NCI-H2081 (cell line): ENCODE measurements at places on chromosomes 12 and 14.

GRCh38 chr12:11085419-11085818 is 6.7 kb downstream of the TAS2R43 start:
- no peak for DNase-seq

DNA sequence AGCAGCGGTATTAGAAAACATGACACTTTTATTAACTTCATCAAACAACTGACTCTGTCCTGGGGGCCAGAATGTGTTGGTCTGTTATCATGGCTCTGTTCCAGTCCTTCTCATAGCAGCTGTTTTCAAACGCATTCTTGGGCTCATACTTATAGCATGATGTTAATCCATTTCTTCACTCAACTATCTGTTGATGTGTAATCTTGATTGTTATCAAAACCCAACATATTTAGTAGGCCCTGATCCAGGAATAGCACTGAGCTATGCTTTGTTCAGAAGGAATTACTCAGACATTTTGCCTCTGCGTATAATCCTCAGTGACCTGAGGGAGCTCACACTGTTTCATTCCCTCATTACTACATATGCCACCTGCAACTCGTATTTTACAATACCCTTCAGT is 315.9 kb downstream of the BMP4 start:
- DNase-seq, result no peak

DNA sequence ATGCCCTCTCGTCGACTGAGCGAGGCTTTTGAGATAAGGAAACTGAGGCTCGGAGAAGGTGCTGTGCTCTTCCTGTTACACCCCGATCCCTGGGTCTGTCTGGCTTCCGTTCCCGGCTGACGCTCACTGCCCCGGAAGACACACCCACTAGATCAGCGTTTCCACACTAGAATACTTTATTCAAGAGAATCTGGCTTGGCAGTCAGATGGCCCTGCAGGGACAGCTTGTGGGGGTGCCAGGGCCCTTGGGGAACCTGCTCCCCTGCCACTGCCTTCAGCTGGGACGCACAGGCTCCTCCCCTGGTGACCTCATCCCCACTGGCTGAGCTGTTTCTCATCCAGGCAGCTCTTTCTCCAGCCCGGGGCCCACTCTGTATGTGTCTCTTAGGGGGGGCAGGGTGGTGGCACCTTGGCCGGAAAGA is 13.7 kb downstream of the PGF start:
- no peak for DNase-seq

DNA sequence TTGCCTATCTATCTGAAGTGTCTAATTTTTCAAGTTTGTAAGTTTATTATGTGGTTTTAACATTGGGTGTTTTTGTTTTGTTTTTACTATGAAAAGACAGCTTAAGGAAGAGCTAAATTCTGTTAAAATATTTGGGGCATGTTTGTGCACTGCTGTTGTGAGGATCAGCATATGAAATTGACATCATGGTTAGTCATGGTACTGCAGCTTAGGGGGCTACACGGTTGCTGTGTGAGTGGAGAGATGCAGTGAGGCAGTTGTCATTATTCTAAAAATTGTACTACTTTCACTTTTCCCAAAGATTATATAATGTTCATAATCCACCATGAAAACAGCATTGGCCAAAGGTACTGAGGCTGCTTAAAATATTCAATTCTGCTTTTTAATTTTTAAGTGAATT is 49.0 kb downstream of the ZC3H14 start:
- DNase-seq, result no peak

DNA sequence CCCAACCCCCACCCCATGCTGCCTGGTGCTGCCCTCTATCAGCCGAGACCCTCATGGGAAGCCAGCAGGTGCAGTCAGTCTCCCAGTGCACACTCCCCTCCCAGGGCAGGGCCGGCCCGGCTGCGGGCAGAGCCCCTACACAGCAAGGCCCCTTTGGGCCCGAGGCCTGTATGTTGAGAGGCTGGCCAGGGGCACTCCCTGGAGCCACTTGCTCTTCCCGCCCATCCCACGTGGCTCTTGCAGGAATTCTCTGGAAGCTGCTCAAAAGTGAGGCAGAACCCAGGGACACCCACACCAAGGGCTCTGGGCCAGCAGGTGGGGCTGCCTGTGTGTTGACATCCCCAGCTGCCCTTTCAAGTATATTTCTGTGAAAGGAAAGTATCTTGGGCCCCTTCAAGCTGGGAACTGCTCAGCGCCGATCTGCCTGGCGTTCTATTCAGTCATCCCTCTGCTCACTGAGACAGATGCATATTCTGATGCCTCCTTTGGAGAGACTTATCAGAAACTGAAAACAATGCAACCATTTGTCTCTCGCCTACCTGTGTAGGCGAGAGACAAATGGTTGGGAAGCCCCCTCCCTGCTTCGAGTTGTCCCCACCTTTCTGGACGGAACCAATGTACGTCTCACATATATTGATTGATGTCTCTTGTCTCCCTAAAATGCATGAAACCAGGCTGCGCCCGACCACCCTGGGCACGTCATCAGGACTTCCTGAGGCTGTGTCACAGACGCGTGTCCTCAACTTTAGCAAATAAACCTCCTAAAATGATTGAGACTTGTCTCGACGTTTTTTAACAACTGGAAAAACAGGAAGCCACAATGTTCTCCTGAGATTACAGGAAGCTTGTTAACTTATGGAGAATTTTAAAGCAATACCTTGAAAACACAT is 6.0 kb downstream of the GPR132 start:
- no peak for DNase-seq

- DNase-seq, result no peak
Observed at GRCh38 chr12:79560225-79560889, 130.4 kb downstream of the PAWR start.

- no peak for DNase-seq
Observed at GRCh38 chr12:90965204-90965603, 10.2 kb upstream of the CCER1 start.

DNA sequence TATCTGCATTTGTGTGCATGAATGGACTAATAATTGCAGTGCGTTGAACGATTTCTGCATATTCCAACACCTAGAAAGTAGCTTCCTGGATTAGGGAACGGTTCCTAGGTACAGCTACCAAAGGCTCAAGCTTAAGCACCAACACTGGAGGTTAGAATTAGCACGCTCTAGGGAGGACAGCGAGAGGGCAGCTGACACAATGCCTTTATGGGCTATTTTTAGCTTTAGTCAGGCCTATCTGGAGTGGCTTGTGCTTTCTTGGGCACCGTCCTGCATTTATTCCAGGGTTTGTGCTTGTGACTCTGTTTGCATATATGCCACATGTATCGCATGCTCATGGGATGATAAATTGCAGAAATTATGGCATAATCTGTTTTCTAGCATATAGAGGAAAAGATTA is 13.7 kb downstream of the ETV6 start:
- no peak for DNase-seq

DNA sequence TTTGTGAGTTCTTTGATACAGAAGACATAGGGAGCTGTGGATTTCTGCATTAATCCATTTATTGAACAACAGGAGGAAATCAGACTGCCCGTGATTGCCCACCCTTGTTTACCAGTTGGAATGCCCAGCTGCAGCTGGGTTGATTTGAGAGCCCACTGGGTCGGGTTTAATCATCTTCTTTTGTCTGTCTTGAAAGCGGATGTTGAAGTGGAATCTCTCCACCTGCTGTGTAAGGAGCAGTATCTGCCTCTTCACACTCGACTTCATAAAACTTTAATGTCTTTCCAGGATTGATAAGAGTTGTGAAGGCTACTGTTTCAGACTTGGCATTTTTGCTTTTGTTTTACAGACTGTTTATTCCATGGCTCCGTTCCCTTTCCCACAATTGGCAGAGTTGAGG is 39.9 kb downstream of the TBC1D30 start:
- DNase-seq, result no peak

DNA sequence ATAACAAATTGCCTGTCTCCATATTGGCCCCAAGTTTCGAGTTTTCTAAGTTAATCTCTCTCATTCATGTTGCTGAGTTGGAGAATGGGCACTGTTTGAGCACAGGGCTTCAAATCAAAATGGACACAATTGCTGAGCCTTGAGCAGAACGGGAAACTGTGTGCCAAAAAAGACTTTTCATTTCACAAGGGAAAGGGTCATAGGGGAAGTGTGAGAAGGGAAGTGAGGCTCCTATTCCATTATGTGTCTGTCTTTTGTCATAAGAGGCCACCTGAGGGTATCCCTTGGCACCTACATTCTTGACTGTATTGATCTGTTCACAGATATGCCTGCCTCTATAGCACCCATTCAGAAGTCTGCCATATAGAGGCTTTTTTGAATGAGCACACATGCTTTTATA is 59.1 kb downstream of the TTLL5 start:
- no peak for DNase-seq

DNA sequence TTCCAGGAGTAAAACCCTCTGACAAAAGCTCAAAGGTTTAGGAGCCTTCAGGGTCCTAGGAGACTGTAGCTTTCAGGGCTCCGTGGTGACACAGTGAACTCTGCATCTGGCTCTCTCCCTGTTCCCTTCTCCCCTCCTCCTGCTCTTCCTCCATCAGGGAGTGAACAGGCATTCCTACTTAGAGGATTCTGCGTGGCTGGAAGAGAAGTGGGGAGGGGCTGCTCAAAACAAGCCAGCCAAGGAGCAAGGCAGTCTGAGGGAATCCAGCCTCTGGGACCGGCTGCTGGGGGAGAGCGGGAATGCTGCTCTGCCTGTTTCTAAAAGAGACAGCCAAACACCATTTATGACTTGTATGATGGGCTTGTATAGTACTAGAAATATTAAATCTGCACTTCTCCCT is 49.5 kb downstream of the RBMS2 start:
- no peak for DNase-seq

GRCh38 chr14:25472700-25473099 is 422.8 kb upstream of the STXBP6 start:
- no peak for DNase-seq

DNA sequence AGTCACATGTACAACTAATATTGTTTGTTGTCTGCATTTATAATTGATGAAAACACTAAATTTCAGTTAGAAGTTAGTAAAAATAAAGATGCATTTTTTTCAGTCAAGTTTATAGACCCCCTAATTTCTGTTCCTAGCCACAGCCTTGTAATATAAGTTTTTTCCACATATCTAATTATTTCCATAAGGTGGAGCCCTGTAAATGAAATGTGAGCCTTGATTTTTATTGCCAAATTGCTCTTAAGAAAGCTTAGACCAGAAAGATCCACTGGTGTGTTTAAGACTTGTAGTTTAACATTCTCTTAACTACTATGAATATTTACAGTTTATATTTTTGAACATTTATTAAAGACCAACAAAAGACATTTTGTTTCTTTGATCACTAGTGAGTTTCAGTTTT is 322.1 kb upstream of the RGS6 start:
- DNase-seq, result no peak

DNA sequence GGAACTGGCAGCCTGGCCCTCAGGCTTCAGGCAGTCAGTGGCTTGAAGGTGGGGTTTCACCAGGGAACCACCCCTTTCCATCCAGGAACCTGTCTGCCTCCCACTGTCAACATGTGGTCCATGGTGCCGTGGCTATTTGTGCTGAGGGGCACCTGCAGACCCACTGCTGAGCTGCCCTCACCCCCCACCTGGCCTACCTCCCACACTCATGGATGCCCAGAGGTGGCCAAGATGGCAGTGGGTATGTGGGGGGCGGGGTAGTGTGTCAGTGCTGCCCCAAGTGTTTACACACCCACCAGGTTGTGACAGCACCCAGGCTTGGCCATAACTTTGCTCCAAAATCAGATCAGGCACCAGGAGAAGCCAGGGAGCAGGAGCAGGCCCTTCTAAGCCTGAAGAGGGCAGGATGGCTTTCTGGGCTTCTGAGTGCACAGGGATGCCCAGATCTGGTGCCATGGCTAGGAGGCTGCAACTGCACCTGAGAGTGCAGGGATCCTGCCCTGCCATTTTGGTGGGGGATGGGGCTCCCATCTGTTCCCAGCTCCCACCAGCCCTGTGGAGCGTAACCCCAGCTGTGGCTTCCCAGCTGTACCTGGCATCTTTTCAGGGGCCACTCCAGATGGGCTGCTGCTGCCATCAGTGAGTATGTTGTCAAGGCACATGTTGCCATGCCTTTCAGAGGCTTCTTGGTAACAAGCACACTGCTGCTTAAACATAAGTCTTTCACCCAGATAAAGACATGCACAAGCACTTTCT is 263.9 kb downstream of the LRIG3 start:
- no peak for DNase-seq

DNA sequence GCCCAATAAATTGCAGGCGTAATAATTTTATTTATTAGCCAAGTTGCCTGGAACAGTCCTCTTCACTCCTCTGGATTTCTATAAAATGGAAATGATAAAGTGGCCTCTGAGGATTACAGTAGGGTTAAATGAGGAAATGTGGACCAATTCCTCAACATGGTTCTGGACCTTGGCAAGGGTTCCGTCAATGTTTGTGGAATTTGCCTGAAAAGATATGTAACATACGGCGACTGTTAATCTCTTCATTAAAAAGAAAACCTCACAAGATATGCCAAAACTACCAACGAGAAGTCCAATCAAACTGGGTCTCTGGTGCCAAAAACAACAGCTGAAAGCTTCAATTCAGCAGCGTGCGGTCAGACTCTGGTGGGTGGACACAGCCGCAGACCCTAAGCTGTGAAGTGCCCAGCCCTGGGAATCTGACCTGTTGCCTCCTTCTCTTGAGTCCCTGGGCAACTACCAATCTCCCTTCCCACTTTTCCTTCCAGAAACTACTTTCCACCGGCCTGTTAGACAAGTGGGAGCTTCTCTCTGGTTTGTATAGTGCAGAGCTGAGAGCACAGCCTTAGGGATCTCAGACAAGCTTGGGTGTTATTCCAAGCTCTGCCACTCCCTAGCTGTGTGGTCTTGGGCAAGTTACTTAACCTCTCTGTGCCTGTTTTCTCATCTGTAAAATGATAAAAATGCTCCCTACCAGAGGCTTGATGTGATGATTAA is 190.5 kb upstream of the GSC start:
- DNase-seq, result no peak

DNA sequence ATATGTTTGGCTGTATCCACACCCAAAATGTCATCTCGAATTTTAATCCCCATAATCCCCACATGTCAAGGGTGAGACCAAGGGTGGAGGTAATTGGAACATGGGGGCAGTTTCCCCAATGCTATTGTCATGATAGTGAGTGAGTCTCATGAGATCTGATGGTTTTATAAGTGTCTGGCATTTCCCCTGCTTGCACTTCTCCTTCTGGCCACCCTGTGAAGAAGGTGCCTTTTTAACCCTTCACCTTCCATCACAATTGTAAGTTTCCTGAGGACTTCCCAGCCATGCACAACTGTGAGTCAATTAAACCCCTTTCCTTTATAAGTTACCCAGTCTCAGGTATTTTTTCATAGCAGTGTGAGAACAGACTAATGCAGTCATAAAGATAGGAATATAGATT is 216.7 kb upstream of the SSTR1 start:
- DNase-seq, result no peak

DNA sequence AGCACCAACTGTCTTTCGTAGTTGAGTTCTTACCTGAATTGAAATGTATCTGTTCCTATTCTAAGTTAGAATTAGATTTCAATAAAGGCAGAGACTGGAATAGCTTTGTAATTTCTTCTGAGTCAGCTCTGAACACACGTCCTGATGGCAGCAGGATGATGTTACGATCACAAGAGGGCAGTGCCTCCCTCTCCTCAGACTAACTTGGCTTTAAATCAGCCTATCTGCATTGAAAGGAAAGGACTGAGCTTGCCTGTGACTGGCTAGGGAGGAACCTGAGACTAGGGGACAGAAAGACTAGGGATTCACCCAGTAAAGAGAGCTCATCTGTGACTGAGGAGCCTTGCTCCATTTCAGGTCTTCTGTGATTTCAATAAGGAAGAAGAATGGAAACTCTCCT is 323.7 kb upstream of the OR4E1 start:
- DNase-seq, result no peak

GRCh38 chr14:97718886-97719442 is 921.8 kb downstream of the VRK1 start:
- DNase-seq, result no peak

- no peak for DNase-seq
Observed at GRCh38 chr12:9363145-9363544, 154.9 kb upstream of the PZP start.
